ENCODE measurements at places on chromosomes 7 and 10.
A peak's percentile ranks its signal among the peaks of the same experiment; 100 is the strongest.

GRCh38 chr7:27073076-27073475, 22.7 kb downstream of the HOXA1 start:
- DNase-seq, result no peak

DNA sequence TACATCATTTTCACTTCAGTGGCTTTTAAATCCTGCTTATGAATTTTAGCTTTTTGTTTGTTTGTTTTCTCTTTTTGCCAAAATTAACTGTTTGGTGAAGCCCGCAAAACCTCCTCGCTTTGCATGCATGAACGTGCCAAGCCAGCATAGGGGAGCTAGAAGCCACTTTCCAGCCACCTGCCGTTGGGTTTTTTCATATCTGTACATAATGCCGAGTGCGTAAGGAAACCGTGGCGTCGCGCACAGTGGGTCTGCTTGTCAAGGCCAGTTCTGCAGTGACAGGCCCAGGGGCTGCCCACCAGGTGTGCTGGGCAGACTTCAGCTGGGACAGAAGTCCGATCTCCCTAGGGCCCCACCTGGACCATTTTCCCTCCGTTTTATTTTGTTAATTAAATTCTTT, 41.1 kb downstream of the WIPI2 start:
- DNase-seq, result no peak

DNA sequence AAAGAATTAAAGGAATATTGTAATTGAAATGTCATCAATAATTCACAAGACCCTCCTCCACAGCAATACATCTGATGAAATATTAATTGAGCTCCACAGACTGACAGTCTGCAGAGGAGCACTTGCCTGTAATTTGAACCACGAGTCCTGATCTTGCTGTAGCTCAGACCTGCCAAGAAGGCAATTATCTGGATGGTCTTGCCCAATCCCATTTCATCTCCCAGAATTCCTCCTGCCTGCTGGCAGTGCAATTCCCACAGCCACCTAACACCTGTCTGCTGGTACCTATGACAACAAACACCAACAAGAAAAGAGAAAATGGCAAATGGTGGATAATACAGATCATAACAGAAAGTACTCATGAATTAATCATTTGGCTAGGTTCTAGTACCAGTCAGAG, 38.5 kb downstream of the ERCC6 start:
- DNase-seq, result no peak

GRCh38 chr7:25553580-25554291, 325.4 kb upstream of the NPVF start:
- DNase-seq, result no peak

GRCh38 chr10:104300736-104301292, 31.8 kb downstream of the GSTO2 start:
- DNase-seq, result no peak

DNA sequence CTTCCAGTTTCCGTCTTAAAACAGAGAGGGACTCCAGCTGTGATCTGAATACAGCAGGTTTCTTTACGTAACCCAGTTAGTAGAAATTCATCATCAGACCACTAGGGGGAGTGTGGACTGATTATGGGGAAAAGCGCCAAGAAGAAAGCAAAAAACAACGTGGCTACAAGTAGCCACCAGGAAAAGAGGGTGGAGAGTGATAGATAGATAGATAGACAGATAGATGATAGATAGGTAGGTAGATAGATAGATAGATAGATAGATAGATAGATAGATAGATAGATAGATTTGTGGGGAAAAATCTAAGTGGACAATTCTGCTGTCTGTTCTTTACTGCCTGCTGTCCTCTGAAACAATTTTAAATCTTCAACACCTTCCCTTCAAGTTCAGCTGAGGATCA, 12.7 kb upstream of the AKR1B10 start:
- peak; percentile 39 for DNase-seq

- DNase-seq, result no peak
Measured at GRCh38 chr7:41239596-41239995, 463.3 kb downstream of the INHBA start.

DNA sequence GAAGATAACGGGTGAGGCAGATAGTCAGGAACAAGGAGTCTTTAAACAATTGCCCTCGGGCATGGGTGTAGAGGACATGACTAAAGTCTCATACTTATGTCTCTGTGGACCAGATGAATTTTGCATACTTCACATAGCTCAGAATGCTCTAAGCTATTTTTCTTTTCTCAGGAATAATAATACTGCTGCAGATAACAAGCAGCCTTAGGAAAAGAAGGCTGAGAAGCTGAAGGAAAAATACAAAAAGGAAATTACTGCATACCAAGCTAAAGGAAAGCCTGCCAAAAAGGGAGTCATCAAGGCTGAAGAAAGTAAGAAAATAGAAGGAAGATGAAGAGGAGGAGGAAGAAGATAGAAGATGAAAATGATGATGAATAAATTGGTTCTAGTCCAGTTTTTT, 13.4 kb upstream of the ERCC6 start:
- DNase-seq, result no peak

GRCh38 chr10:60652628-60653027, 125.7 kb upstream of the CDK1 start:
- DNase-seq, result no peak

- no peak for DNase-seq
Measured at GRCh38 chr10:10917031-10917430, 100.6 kb upstream of the CELF2 start.

- DNase-seq, result no peak
Measured at GRCh38 chr7:78164459-78164858, 365.9 kb downstream of the PHTF2 start.

- DNase-seq, result no peak
Measured at GRCh38 chr10:1100691-1101368, 44.6 kb downstream of the WDR37 start.

DNA sequence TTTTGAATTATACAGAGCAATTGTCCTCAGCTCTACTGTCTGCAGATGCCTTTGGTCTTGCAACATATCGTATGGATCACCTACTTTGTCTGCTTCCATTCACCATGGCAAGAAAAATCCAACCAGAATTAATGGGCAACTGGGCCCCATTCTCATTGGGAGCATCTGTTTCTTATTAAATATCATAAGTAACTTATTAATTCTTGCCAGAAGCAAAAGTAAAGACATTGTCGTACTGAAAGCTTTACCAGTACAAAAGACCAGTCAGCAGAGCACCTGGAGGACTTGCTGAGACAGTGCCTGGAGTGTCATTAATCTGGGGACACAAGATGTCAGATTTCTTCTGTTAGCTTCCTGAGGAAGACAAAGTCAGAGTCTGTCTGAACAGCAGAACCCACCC, 404.5 kb downstream of the INHBA start:
- DNase-seq, result no peak

DNA sequence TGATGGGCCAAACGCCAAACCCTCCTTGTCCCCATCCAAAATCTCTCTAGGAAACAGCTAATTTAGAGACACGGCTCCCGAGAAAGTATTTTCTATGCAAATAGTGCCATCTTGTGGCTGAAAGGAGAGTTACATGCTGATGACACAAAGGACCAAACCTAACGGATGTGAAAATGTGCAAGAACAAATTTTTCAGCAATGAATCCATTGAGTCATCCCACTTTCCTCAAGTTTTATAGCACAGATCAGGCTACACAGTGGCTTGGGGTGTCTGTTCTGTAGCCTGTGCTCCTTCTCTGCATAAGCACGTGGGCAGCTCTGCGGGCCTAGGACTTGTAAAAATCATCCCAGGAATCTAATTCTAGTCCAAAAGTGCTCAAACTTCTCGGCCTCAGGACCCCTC, 154.8 kb upstream of the PRR15 start:
- DNase-seq, result peak; percentile 36

DNA sequence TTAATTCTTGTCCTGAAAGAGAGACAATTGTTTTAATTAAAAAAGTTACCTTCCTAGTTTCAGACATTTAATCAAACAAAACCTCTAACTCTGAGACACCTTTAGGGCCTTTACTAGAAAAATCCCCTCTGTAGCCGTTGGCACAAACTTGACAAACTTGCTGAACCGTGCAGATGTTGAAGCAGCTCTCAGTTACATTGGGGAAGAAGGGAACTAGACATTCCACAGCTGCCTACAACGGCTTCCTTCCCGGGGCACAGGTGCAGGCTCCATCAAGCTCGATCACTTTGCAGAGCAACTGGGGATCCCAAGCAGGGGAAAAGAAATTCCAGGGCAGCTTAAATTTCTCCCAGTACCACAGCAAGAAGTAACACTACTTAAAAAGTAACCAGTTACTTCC, 141.3 kb downstream of the SKAP2 start:
- no peak for DNase-seq

DNA sequence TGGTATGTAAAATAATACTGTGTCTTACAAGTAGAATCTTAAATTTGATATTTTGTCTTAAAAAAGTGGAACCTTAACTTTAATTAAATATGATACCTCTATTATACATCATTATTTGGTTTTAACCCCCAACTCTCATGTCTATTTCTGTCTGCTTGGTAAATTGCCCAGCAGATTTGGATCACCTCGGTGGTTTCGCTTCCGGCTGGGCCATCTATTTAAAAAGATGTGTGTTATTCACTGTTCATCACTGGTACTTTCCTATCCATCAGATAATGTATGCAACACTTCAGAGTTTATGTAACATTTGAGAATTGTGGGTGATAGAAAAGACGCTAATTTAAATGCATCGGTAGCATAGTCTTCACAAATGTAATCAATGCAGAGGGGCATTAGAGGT, 119.7 kb downstream of the SND1 start:
- no peak for DNase-seq

DNA sequence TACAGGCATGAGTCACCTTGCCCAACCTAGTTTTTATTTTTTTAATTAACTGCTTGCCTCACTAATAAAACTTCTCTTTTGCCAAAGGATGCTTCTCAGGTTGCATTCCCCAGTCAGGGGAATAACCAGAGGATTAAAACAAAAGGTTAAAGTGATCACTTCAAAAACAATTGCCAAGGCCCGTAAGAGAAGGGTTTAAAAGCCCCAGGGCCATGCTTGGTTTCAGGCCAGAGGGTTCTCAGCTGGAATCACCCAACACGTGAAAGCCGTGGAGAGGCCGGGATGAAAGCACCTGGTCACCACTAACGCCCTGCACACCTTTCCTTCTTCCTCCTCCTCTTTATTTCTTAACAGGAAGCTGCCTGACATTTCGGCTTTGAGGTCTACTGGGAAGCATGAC, 587.5 kb downstream of the PTPRN2 start:
- no peak for DNase-seq

DNA sequence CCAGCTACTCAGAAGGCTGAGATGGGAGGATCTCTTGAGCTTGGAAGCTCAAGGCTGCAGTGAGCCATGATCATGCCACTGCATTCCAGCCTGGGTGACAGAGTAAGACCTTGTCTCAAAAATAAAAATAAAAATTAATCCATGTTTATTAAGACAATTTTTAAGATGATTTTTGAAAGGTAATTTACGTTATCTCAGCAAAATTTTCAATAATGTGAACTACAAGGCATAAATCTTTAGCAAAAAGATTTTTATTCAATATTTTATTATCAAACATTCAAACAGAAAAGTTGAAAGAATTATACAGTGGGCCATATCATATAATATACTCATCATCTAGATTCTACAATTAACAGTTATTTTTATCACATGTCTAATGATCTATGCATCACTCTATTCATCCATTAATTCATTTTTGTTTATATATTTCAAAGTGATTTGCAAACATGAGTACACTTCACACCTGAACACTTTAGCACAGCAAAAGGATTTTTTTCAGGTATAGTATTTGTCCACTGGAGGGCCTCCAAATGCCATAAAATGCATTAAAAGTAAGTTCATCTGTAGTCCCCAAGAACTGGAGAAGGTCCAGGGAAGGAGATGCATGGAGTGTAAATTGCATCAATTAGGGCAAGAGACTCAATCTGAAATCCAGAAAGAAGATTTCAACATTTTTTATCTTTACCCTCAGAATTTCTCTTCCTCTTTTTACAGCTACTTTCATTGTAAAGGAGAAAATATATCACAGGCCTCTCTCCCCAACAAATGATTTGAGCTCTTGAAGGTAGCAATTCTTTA, 38.6 kb upstream of the RSBN1L start:
- peak; percentile 39 for DNase-seq

GRCh38 chr7:69858471-69858870, 260.2 kb downstream of the AUTS2 start:
- no peak for DNase-seq

GRCh38 chr10:58836991-58837575, 324.4 kb downstream of the BICC1 start:
- no peak for DNase-seq

DNA sequence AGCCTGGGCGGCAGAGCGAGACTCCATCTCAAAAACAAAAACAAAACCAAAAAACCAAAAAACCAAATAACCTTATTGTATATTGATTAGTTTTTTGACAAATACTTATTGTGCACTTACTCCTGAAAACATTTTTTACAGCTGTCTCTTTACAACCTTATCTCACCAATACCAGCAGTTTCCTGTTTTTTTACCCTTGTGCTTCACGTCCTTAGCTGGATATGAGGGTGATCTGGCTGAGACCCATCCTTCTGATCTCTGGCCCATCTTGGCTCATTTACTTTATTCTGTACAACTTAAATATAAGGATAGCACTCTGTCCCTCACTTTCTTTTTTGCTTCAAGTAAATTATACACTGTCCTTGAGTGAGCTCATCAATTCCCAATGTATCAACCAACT, 104.6 kb upstream of the DNAJB12 start:
- no peak for DNase-seq

GRCh38 chr10:9579110-9579705, 1438.5 kb upstream of the CELF2 start:
- DNase-seq, result no peak

- no peak for DNase-seq
Measured at GRCh38 chr7:71424166-71425035, 292.5 kb downstream of the GALNT17 start.

DNA sequence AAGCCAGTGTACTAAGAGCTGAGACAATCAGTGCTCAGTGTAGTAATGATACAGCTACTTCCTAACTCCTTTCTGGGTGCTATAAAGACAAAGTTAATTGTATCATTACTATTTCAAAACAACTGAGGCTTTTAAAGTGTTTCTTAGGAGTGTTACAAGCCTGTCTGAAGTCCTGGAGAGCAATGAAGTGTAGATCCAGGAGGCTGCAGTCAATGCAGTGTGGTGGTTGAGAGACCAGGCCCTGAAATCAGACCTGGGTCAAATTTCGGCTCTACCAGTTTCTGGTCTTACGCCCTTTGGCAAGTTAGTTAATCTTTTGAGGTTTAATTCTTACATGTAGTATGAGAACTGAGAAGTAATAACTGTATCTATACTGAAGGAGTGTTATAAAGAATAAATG, 387.0 kb downstream of the SDK1 start:
- no peak for DNase-seq

DNA sequence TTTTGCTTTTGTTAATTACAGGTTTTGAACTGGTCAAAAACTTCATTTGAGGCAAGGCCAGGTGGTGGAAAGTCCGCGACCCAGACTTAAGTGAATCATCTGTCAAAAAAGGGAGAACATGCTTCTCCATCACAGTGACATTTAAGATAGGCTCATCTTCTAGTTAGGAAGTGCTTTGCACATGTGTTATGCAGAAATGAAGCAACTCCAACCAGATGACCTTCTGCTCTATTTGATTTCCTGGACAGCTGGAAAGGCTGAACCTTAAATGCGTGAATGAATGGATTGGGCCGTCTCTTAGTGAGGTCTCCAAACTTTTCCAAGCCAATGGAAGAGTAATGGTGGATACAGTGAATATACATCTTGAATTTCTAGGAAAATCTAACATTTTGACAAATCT, 101.6 kb upstream of the FAM13C start:
- DNase-seq, result no peak
